Stimulated activated CD4-positive, alpha-beta T cell treated with anti-CD3 and anti-CD28 coated beads, Interleukin-1b, Interleukin-23, amount 100 ng/mL, for 1 hour (primary cell): ENCODE measurements at places on chromosomes 12 and 14.

DNA sequence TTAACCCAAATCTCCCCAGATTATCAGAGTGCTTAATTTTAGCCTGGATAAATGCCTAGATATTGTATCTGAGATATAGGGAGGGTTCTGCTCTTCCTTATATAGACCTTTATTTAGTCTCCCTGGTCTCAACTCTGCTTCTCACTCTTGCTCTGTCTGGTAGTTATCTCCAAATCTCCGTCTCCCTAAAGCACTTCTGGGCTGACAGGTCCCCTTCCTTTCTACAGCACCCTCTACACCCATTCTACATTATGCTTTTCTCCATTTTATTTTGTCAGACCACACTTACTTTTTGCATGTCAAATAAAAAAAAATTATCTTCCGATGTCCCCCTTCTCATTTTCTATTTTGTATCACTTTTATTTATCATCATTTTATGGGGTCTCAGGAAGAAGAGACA, 2.0 kb upstream of the ERC1 start:
- no peak for DNase-seq

DNA sequence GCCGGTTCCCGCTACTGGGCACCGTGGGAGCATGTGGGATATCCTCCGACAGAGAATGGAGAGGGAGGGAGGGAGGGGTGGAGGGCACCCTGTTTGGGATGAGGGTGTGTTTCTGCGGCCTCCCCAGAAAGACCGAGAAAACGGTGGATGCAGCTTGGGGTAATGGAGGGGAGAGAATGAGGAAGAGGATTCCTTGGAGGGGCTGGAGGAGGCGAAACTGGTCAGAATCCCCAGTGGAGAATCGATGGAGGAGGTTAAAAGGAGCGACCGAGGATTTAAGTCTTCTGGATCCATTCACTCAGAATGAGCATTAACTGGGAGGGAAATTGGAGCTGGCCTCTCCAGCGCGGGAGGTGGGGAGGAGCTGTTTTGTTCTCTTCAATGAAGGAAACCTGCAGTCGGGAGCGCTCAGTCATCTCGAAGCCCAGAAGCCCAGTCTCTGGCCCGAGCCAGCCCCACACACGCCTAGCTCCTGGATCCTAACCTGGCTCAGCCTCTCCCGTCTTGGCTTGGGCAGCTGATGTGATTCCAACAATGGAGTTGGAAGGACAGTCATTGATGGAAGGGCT, 581 bp downstream of the ARG2 start:
- DNase-seq = no peak

- no peak for DNase-seq
Measured at GRCh38 chr12:79822475-79822874, 112.4 kb downstream of the PPP1R12A start.

- no peak for DNase-seq
Measured at GRCh38 chr14:32896979-32897697, 41.5 kb upstream of the NPAS3 start.

DNA sequence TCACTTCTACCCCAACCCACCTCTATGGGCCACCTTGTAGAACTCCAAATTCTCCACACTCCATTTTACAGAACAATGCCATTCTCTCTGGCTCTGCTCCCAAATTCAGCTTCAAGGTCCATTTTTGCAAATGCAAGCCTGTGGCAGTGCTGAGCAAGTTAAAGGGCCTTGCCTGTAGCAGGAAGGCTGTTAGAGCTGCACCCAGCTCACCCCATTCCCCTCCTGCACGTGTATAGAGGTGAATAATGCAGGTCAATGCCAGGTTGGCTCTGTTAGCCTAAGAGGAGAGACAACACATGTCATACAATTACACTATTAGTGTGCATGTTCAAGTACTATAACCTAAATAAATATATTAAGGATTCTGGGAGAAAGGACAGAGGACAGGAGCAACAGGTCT, 120.4 kb downstream of the TBX5 start:
- DNase-seq = no peak

GRCh38 chr14:69536971-69537370, 37.7 kb downstream of the CCDC177 start:
- no peak for DNase-seq

DNA sequence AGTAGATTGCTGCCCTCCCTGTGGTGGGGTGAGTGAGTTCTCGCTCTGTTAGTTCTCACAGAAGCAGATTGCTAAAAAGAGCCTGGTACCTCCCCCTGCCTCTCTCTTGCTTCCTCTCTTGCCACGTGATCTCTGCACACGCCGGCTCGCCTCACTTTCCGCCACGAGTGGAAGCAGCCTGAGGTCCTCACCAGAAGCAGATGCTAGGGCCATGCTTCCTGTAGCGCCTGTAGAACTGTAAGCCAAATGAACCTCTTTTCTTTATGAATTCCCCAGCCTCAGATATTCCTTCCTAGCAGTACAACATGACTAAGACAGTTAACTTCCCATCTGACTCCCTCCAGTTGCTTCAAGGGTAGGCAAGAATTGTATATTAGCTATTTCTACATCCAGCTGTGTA, 76.2 kb downstream of the ETV6 start:
- no peak for DNase-seq

DNA sequence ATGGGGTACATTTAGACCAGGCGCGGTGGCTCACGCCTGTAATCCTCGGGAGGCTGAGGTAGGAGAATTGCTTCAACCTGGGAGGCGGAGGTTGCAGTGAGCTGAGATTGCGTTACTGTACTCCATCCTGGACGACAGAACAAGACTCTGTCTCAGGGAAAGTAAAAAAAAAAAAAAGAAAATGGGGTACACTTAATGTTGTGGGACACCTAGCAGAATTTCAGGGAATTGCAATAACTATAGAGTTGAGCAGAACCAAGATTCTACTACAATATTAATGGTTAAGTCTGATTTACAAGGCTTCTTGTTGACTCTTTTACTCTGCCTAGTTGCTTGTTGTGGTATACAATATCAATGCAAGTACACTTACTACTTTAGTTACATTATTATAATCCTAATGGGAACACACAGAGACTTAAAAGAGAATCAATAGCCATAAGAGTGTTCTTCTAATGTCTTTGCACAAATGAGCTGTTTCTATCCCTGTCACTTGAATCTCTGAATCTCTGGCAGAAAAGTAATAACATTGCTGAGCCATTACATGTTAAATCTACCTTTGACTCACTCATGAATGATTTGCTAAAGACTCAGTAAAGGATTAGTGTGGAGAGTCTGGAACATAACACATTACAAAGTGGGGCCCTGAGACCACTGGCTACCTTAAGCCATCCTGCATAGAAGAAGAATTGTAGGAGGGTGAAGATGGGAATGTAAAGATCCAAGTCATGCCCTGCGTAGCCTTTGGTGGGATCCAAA, 22.7 kb downstream of the BEST3 start:
- no peak for DNase-seq
